GM04504 (cell line): ENCODE measurements at places on chromosomes 3 and 15.

DNA sequence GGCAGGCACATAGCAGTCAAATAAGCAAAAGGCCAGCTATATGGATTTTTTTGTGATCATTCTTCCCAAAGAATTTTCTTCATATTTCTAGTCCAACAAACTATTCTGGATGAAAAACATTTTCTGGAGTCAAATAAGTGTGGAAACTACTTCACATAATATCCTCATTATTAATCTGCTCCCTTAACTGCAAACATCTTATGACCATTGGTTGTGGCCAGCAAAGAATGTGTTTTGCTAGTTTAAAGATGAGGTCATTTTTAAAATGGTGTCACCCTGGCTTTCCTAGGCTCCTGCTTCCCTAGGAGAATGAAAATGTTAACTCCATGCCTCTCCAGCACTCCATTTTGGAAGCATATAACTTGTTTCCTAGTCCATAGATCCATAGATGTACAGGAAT, 118.8 kb downstream of the SST start:
- peak; percentile 25 for DNase-seq

DNA sequence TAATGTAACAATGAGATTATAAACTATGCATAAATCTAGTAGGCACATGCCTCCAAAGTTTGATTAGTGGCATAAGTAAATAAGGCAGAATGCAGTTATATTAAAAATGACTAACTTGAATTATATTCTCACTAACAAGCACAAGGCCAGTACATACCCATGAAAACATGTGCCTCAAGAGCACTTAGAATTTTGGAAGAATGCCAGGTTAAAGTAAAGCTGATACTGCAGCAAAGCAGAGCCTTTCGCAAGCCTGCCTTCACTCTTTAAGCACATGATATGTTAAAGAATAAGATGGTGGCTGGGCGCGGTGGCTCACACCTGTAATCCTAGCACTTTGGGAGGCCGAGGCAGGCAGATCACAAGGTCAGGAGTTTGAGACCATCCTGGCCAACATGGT, 49.0 kb downstream of the KBTBD12 start:
- no peak for DNase-seq

GRCh38 chr3:38890426-38890825, 74.4 kb upstream of the SCN10A start:
- DNase-seq, result no peak

- DNase-seq, result no peak
These were observed 152.9 kb downstream of the ATP10A start for GRCh38 chr15:25710184-25710583.

DNA sequence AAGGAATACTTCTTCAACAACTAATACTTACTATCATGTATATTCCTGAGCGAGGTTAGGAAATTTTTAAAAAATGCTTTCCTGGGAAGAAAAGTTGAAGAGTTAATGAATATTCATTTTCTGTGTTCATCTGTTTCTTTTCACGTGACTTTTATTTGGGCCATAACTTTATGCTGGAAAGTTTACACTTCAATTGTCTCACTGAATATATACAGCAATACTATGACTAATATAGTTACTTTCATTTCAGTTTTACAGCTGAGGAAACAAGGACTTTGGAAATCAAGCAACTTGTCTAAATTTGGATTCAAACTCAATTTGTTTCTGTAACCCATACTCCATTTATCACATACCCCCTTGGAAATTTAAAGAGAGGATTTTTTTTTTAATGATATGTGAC, 894.2 kb downstream of the ROBO1 start:
- DNase-seq, result no peak

DNA sequence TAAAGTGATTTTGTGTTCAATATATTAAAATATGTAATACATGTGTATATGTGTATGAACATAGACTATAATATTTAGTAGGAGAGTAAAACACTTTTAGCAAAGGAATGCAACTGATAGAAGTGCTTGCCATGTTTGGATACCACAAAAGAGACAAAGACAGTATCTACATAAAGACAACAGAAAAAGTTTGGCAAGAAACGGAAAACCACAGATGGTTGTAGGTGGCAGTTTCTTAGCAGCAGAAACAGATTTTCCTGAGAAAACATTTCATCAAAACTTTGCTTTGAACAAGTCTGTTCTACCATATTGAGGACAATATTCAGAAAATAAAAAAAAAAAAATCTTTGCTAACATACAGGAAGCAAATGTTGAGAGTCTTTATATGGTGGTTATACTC, 1560.4 kb upstream of the GBE1 start:
- no peak for DNase-seq
